ENCODE measurements at places on chromosomes 1 and 21.

- no peak for DNase-seq
These were observed 1.2 kb upstream of the TMPRSS3 start for GRCh38 chr21:42396799-42397745.

DNA sequence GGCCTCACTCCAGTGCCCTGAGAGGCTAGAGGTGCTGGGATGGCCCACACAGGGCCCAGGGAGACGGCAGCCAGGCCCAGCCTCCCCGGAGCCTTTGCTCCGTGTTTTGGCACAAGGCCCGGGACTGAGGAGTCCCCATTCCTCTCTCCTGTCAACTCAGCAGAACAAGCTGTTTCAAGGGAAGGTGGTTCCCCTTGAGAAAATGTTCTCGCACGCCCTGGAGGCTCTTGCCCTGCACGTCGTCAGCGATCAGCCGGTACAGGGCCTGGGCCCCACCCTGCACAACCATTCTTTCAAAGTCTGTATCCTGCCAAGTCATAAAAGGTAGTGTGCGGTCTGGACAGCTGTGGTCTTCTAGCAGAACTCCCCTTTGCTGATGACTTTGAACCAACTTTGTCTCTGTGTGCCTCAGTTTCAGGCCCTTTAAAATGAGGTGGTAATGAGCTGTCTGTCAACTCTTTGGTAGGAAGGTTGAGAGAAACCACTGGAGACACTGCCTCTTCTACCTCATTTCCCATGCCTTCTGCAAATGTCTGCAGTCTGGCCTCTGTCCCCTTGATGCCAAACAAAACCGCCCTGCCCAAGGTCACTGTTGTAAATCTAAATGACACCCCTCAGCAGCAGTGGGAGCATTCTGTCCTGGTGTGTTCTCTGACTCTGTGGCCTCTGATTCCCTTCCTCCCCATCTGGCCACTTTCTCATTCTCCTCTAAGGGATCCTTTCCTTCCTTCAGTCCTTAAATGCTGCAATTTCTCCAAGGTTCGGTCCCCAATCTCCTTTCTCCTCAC is 138.6 kb upstream of the JUN start:
- no peak for DNase-seq

GRCh38 chr21:33834801-33835500 is 80.7 kb downstream of the ATP5PO start:
- no peak for DNase-seq

DNA sequence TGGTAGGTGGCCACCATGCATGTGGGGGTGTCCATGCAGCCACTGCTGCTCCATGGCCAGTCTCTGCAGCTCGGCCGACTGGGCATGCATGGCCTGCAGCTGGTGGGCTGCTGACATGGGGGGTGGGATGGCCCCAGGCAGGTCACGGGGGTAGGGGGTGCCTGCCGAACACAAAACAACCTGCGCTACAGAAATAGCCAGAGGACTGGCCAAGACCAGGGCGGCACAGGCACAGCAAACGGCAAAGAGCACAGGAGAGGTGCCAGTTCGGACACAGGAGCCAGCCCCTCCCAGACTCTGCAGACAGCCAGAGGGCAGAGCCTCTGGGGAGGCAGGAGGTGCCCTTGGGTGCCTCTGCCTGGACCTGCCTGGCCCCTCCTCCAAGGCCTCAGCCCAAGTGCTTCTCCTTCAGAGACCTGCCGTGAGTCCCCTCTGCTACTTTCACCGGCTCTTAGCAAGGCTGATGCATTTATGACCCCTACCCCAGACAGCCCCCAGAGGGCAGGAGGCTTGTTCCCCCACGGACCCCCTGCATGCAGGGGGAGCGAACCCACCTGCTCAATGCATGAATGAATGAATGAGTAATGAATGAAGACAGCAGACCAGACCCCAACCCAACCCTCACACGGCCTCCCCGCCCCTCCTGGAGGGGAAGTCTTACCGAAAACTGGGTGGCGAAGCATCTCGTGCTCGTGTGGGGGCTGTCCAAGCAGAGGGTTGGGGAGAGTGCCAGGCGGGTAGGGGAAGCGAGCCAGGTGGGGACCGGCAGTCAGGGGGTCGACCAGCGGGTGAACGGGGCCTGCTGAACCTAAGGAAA is 37.7 kb downstream of the SLC45A1 start:
- DNase-seq: no peak

GRCh38 chr1:91402023-91402422 is 2.6 kb downstream of the HFM1 start:
- DNase-seq: no peak

DNA sequence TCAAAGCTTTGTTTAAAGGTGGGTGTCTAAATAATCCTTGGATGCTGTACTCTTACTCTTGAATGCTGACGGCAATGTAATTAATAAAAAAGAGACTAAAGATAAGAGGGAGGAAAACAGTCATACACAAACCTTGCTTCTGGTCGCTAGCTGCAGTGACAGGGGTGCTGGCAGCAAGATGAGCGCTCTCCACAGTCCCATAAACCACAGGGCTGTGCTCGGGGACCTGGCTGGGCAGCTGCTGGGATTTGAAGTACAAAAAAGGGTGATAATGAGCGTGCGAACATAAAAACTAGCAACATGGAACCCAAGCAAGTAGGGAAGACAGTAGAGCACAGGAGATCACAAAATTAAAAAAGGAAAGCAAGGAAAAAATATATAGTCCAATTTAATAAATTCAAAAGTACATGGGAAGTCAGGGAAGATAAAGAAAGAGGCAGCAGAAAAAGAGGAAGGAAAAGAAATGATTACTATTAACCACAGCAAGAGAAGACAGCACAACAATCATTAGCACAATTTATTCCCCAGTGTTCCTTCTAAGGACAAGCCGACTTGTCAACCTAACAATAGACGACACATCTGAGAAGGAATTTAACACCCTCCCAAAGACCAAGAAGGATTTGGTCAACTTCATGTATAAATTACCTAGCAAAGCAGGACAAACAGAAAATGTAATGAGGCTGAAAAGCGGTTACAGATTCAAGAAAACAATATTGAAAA is 162.9 kb upstream of the HP1BP3 start:
- DNase-seq: no peak

DNA sequence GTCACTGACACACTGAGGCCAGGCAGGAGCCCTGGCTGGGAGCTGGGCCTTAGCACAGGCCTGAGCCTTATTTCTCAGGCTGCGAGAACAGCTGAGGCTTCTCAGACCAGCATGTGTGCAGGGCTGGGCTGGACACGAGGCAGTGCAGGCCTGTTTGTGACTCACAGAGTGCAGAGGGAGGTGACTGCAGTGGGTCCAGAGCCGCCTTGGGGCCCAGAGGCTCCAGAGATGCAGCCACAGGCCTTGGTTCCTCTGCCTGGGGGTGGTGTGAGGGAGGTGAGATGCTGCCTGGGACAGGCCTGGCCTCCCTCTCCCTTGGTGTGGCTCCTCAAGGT is 61.2 kb upstream of the ETV3 start:
- no peak for DNase-seq

DNA sequence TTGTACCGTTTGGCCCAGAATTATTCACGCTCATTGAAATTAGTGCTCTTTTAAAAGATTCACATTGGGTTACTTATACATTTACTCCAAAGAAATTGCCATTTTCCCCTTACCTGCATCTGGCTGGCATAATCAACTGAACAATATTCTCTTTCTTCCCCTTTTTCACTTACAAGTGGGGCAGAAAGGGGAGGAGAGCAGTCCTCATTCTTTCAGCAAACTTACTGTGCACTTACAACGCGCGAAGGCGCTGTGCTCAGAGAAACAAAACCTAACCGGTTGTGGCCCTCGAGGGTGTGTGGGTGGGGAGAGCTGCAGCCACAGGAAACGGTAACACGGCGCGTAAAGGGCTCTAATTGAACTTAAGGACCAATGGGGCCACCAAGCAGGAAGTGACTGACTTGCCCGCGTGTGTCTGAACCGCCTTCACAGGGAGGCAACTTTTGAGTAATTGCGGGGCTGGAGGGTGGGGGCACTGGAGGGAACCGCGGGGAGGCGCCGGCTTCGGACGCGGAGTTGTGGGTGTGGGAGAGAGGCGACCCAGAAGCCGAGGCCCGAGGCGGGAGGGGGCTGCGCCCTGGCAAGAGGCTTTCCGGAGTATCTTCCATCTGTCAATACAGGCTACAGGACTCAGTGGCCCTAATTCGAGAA is 693 bp upstream of the PNRC2 start:
- DNase-seq: peak; percentile 60

GRCh38 chr1:248805876-248806275 is 19.8 kb downstream of the SH3BP5L start:
- no peak for DNase-seq

- no peak for DNase-seq
These were observed 632 bp downstream of the PEX19 start for GRCh38 chr1:160284220-160284781.

DNA sequence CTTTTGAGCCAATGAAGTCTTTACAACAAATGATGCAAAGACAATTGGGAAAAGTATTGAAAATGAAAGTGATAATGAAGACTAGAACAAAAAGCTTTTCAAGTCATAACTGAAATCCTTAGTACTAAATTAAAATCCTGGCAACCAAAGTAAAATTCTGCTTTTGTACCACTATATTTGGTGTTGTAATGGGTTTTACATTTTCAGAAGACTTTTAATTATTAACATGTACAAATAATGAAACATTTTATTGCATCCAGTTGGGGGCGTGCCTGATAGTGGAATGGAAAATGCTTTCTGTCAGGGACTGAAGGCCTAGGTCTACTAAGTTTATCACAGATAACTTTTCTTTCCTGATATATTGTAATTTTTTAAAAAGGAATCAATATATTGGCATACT is 89.4 kb downstream of the SDCCAG8 start:
- DNase-seq: no peak

- DNase-seq: no peak
These were observed 2.3 kb downstream of the LRRC8D start for GRCh38 chr1:89822999-89823628.

DNA sequence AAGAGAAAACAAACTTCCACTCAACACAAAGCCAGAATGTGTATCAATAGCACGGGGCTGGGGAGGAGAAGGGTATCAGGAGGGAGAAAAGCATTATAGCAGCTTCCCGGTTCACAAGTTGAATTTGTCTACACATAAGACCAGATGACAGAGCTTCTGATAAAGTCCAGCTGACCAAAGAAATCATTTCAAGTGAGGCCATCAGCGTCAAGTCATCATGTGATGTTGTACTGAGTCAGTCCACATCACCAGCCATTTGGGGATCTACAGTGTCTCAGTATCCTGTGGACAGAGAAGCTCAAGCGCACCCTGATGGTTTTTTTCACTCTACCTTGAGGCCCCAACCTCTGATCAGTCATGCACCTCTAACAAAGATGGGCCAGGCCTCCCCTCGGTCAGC is 33.0 kb downstream of the SETD4 start:
- no peak for DNase-seq

DNA sequence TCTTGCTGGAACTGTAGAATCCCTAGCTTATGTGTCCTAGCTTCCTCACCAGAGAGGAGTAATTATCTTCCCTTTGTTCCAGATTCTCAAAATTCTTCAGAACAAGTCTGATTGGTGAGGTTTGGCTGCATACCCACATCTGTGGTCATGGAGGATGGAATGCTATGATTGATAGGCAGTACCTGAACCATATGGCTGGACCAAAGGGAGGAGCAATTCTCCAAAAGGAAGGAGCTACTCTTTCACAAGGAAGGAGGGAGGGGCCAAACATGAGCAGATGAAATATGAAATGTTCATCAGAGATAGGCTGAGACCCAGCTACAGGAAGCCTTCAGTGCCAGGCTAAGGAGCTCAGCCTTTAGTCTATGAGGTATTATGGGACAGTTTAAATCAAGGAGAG is 5.0 kb upstream of the RNF19B start:
- no peak for DNase-seq

- no peak for DNase-seq
These were observed 23.5 kb upstream of the SARS1 start for GRCh38 chr1:109190189-109190588.

- no peak for DNase-seq
These were observed 32.9 kb downstream of the GPA33 start for GRCh38 chr1:167057241-167057688.

- peak; percentile 24 for DNase-seq
These were observed 107.5 kb downstream of the ZNF281 start for GRCh38 chr1:200302192-200302920.

GRCh38 chr1:215772151-215772550 is 205.0 kb downstream of the KCTD3 start:
- DNase-seq: no peak

GRCh38 chr1:92837062-92837461 is 5.2 kb downstream of the RPL5 start:
- DNase-seq: no peak
